ENCODE measurements at places on chromosomes 16 and 17. TPM values are rescaled to one million over a fixed set of nuclear protein-coding genes. Genes with fewer than 3 reads are reported as not detected.

DNA sequence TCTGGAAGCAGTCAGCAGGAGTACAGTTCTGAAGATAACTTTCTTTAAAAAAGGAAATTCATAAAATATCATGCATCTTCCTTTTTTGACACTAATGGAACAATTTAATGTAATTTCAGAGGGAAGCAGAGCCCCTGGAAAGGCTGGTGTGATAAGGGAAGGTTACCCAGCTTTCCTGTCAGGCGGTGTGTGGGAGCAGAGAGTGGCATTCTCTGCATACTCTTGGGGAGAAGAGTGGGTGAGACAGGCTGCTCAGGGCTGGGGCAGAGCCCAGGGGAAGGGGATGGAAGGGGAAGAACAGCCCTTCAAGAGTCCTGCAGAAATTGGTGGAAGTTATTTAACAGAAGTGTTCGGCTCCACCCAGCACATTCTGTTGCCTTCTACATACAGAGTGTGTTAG lies 84.7 kb downstream of the PRKCB start:
- no peak for DNase-seq

DNA sequence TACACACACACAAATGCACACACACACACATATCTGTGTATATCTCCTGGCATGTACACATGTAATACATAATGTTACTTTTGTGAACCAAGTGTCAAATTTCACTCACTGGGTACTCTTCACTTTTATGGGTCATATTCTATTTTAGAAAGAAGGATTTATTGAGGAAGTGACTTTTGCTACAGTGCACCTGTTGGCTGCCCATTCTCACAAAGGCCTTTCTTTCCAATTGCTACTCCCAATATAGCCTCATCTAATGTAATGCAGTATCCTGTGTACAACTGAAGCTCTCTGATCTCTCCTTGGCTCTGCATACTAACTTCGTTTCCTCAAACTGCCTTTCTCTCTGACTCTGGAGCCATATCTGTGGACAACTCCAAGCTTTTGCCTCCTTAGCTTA lies 107.5 kb downstream of the ABCA8 start:
- DNase-seq, result no peak

GRCh38 chr17:62871291-62871690 lies 63.2 kb upstream of the MARCHF10 start:
- DNase-seq, result no peak

- DNase-seq, result no peak
Observed at GRCh38 chr17:3911271-3912053, 4.8 kb downstream of the P2RX1 start.

TMEM88 gene
- 0.67 TPM for total RNA-seq

All from foreskin keratinocyte (primary cell).